WERI-Rb-1 (cell line): ENCODE measurements at places on chromosomes 13 and 19.

GRCh38 chr13:97196340-97196739, 25.8 kb upstream of the MBNL2 start:
- DNase-seq = no peak

DNA sequence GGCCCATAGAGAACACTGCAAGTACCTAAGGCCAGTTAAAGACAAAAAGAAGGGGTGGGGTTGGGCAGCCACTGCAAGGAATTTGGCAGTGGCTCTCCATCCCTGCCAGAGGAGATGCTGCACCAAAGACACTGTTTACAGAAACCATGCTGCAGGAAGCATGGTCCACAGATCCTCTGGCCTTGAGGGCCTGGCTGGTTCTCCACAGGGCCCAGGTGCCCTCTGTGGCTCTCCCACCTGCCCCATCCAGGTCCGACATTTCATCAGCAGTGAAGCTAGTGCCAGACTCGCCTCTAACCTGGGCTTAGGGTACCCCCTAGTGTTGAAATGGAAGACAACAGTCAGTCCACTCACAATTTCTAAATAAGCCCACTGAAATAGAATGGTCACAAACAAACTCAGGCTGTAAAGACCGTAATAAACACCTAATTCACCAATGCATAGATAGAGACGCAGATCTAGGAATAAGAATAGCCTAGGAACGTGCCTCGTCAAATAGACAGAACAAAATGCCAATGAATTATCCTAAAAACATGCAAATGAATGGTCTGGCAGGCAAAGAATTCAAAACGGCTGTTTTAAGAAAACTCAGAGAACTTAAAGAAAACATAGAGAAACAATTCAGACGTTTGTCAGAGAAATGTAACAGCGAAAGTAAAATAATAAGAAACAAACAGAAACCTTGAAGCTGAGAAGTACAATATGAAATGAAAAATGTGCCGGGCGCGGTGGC, 23.3 kb downstream of the LYPD4 start:
- peak; percentile 69 for DNase-seq

DNA sequence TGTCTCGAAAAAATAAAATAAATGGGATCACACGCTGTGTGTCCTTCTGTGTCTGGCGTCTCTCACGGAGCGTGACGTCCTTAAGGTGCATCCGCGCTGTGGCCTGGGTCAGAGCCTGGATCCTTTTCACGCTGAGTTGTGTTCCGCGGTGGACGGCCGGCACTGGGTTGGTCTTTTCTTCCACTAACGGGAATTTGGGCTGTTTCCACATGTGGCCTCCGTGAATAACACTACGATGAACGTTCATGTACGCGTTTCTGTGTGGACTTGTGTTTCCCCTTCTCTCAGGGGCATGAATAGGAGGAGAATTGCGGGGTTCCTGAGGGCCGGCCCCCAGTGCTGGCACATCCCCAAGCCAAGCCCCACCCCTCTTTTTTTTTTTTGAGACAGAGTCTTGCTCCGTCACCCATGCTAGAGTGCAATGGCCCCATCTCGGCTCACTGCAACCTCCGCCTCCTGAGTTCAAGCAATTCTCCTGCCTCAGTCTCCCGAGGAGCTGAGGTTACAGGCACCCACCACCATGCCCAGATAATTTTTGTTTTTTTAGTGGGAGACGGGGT, 6.2 kb upstream of the PTBP1 start:
- DNase-seq = no peak

DNA sequence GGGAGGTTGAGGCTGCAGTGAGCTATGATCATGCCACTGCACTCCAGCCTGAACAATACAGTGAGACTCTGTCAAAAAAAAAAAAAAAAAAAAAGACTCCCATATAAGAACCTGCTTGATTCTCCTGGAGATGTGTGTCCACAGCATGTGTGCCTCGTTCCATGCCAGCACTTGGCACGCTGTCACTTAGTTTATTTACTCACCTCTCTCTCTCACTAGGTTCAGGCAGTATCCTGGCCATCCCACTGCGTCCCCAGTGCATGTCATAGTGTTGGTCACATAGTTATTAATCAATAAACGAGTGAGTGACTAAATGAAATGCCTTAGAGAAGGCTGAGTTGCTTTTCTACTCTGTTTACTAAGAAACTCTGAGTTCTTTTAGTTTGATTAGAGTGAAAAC, 79.1 kb upstream of the GPR12 start:
- no peak for DNase-seq

- DNase-seq = no peak
These were observed 5.3 kb downstream of the POLR2E start for GRCh38 chr19:1089891-1090290.

- DNase-seq = no peak
These were observed 36.9 kb downstream of the SYDE1 start for GRCh38 chr19:15144046-15144646.

- DNase-seq = peak; percentile 70
These were observed 14.7 kb downstream of the ATP11A start for GRCh38 chr13:112704308-112705145.

DNA sequence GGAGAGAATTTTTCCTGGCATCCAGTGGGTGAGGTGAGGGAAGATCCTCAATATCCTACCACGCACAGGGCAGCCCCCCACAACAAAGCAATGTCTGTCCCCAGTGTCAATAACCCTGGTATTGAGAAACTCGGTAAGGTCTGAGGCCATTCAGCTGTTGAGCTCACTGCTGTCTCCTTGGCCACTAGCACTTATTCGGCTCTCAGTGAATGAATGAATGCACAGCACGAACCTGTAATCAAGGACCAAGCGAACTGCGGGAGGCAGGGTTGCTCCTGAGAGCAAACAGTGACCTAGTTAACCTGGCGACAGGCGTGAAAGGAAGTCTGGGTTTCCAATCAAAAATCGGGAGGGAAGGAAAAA, 640 bp downstream of the ZSCAN5A start:
- DNase-seq = peak; percentile 12

DNA sequence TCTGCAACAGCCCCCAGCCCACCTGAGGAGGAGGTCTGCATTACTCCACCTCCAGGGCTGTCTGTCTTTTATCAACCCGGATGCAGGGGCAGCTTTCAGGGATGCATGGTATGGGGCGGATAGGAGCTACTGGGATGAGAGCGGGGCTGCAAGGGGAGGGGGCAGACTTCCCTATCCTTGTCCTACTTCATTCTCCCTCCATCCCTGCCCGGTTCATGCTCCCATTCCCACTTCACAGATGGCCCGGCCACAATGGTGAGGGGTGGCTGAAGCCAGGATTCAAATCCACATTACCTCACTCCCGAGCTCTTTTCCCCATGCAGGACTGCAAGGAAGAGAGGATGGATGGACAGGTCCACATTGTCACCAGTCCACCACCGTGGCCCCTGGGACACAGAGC, 40.5 kb upstream of the VSTM2B start:
- DNase-seq = no peak

DNA sequence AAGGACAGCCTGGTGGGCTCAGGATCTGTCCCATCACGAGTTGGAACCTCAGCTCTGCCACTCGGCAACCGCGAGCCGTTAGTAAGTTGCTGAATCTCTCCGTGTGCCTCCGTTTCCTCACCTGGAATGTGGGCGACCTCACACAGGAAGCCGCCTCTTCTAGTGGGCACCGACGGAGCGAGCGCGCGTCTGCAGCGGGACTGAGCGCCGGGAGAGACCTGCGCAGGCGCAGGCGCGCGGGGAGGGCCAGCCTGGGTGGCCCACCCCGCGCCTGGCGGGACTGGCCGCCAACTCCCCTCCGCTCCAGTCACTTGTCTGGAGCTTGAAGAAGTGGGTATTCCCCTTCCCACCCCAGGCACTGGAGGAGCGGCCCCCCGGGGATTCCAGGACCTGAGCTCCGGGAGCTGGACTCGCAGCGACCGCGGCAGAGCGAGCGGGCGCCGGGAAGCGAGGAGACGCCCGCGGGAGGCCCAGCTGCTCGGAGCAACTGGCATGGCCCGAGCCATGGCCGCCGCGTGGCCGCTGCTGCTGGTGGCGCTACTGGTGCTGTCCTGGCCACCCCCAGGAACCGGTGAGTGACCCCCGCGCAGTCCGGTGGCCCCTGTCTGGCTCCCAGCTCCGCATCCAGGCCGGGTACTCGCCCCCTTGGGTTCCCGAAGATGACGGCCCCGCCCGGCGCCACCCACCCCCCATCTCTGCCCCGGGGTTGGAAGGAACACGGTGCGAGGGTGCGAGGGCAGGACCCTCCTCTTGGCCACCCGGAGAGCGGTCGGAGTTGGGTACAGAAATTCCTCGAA, at the start of gene PVR:
Gene PVR, plus strand, starts transcription at position 306 of the 797 bp plus-strand sequence. Its CDS starts 187 bp downstream, at position 493.
- peak; percentile 78 for DNase-seq
